ENCODE measurements at places on chromosomes 3 and 15.

GRCh38 chr3:96622878-96623277 lies 191.5 kb upstream of the EPHA6 start:
- DNase-seq: no peak

- DNase-seq: no peak
Measured at GRCh38 chr3:101615525-101615924, 41.5 kb downstream of the PCNP start.

GRCh38 chr3:97910931-97911351 lies 61.3 kb downstream of the RIOX2 start:
- no peak for DNase-seq

DNA sequence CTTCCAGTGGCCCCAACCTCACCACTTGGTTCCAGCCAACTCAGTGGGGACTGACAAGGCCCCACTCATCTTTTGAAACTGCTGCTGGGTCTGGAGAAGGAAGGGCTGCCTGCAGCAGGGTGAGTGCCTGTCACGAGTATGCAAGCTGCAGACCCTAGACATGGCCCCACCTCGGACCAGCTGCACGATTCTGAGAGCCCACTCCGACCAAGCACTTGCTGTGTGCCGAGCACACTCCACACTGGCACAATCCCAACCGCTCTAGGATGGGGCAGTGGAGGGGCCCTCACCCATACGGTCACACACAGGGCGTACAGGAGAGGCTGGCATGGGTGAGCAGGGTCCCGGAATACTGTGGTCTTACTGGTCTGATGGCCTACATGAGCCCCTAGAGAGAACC lies 8.0 kb upstream of the PLXND1 start:
- no peak for DNase-seq

DNA sequence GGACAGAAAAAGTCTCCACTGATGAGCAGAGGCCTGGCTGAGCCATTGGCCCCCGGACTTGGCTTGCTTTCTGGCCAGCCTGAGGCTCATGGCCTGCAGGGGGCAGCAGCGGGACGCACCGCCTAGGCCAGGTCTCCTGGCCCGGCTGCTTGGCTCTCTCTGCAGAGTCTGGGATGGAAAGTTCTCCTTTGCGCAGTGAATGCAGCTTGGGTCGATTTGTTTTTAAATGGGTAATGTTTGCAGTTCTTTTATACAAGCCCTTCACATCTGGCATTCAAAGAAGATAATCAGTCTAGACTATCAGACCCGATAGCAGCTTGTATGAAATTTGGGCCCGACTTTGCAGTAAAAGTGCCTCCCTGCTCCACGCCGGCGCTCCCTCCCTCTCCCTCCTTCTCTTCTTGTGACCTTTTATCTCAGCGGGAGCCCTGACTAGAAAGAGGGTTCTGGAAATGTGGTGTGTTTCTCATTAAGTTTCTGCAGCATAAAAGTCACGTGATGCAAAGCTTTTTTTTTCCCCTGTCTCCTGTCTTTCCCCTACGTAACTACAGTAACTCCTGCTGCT lies 59.9 kb downstream of the ZNF621 start:
- peak; percentile 76 for DNase-seq

DNA sequence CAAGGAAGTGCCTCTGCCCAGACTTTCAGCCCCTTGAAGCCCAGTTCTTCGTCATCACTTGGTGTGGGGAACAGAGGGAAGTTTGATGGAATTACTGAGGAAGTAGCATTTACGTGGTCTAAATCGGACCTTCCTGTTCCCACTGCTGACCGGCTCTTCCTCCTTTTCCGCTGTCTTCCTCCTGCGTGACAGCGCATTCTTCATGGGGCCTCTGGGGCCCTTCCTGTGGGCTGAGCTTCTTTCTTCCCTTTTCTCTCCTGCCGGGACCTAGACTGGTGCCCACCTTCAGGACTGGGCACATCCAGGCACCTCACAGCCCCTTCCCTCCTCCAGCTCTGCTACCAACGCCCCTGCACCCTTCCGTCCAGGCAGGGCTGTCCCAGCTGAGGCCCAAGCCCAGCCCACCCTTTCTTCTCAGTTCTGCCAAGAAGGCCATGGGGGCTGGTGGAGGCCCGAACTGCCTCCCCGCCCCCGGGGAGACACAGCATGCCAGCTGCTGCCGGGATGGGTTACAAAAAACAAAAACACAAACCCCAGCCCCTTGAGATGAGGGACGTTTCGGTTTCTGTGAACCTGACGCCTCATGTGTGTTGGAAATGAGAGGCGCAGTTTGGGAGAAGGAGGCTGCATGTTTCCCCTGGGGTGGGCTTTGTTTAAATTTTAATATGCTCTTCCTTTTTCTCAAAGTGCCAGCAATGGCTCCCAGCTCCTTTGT lies 19.1 kb downstream of the ZNF710 start:
- DNase-seq: no peak

- DNase-seq: no peak
Measured at GRCh38 chr15:84750583-84751092, 2.2 kb downstream of the ZNF592 start.

GRCh38 chr3:155409336-155409735 lies 115.9 kb upstream of the STRIT1 start:
- DNase-seq: no peak

DNA sequence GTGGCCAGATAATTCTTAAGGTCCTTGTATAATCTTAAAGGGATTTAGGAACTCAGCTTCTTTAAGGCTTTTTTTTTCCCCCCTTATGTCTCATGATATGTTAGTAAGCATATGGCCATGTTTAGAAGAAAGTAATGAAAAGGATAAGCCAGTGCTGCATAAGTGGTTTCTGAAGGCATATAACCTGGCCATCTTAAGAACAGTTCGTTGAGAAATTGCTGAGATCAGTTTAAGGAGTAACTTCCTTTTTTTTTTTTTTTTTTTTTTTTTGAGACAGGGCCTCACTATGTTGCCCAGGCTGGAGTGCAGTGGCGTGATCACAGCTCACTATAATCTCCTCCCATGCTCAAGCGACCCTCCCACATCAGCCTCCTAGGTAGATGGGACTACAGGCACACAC lies 51.7 kb downstream of the UBE2E2 start:
- DNase-seq: no peak

GRCh38 chr15:79004336-79004735 lies 59.5 kb upstream of the CTSH start:
- DNase-seq: no peak

GRCh38 chr3:129282727-129283327 lies 4.2 kb downstream of the HMCES start:
- DNase-seq: no peak

DNA sequence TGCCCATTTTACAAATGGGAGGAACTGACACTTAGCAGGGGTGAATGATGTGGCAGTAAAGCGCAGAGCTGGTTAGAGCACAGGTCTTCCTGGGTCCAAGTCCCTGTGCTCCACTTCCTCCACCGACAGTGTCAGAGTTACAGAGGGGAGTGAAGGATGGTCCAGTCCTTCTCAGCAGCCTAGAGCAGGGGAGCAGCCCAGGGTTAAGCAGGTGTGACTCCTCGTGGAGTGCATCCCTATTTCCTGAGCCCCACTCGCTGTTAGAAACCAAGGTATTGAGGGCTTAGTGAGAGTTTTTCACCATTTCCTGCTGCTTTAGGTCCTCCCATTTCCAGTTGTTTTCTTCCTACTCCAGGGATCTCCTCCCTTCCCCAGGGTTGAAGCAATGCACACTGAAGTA lies 75.4 kb downstream of the GHSR start:
- no peak for DNase-seq

DNA sequence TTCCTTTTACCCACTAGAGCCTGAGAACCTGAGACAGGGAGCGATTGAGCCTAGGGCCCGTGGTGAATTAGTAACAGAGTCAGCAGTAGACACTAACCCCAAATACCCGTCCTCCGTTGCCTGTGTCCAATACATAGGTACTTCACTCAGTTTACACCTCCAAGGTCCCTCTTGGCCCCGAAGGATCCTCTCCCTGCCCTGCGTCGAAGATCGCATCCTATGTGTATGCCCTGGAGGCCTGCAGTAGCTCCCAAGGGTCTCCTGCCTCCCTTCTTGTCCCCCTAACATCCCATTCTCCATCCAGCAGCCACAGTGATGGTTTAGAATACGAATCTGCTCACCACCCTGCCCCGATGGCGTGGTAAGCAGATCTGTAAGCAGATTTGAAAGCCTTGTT lies 67.0 kb downstream of the ISG20 start:
- DNase-seq: no peak
